ENCODE measurements at places on chromosomes 4 and X.

- DNase-seq = no peak
Measured at GRCh38 chr4:158915683-158916241, 146.9 kb downstream of the FNIP2 start.

DNA sequence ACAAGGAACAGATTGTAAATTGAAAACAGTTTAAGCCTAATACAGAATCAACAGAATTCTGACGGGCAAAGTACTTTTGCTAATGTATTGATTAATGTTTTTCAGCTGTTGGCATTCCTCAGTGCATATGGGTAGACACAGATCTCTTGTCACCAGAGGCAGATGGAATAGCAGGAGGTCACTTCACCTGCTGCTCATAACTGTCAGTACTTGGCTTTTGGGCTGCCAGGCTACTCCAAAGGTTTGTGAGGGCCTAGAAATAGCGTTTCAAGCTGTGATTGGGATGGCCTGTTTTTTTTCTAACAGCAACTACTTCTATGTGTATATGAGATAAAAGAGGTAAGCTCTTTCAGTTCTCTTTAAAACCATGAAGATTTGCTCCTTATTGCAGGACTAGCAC, 307.5 kb upstream of the ANXA10 start:
- DNase-seq = no peak

DNA sequence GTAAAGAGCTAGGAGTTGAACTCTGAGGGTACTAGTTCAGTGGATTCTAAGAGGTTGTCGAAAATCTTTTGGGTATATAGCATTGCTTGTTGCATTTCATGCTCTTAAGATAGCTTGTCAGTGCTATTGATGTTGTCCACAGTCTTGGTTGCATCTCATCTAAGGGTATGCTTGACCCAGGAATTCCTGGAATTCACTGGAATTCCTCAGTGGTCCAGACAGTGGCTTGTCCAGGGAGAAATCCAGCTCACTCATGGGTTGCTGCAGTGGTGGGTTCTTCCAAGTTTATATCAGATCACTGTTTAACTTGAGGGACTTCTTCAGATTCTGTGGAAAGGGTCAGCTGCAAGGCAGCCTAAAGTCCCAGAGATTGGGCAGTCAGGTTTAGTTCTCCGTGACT, 29.8 kb upstream of the SMARCAD1 start:
- DNase-seq = no peak

DNA sequence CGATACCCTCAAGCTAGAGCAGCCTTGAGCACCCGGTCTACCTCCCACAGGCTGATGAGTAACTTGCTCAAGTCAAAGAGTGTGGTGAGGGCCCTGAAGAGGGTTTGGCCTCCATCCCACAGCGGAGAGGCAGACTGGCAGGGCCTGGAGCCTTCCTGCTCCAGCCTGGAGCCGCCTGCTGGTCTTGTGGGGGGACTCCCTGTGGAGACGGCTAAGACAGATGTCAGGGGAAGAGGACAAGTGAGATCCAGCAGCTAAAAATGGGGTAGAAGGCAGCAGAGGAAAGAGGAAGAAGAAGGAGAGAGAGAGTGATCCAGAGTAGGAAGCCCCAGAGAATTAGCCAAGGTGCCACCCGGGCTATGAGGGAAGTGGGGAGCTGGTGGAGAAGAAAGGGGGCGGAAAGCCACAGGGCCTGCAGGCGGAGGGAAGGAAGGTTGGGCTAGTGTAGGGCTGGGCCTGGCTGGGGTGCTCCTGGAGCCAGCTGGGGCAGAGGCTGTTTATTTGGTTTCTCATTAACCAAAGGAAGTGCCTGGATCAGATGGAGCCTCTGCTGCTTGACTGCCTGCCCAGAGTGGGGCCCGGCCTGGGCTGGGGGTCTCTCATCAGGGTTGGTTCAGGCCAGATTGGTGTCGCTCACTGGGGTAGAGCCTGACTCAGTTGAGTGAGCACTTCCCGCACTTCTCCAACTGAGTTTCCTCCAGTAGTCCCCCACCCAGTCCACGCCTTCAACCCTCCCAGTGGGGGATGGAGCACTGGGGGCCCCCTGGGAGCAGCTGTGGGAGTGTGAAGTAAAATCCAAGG, 14.2 kb downstream of the EFNB1 start:
- no peak for DNase-seq

DNA sequence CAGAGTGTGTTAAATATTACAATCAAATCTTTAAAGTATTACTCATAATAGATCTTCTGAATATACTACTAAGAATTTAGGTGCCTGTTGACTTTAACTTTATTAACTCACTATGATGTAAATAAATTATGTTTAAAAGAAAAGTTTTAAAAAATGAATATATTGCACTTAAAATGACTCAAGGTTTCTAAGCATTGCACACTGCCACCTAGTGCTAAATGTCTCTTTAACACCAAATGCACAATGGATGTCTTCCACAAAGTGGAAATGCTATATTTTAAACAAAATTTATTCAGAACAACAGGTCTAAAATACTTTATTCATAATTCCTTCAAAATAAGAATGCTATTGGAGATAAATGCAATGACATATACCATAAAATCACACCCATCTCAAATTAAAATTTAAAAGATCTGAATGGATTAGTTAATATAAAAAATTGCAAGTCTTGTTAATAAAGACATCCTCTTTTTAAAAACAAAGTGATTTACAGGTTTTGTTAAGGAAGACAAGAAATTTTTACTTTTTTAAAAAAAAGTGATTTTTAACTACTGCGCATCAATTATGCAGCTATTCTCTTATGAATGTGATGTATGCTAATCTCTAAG, 5.5 kb downstream of the INPP4B start:
- peak; percentile 0 for DNase-seq

- peak; percentile 77 for DNase-seq
Measured at GRCh38 chr4:90536408-90536807, 409.2 kb downstream of the CCSER1 start.

DNA sequence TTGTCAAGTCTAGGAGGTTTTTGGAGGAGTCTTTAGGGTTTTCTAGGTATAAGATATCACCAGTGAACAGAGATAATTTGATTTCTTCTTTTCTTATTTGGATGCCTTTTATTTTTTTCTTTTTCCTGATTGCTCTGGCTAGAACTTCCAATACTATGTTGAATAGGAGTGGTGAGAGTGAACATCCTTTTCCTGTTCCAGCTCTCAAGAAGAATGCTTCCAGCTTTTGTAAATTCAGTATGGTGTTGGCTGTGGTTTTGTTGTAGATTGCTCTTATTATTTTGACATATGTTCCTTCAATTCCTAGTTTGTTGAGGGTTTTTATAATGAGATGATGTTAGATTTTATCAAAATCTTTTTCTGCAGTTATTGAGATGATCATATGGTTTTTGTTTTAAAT, 165.6 kb upstream of the WDFY3 start:
- no peak for DNase-seq

- no peak for DNase-seq
Measured at GRCh38 chr4:15586066-15586465, 69.1 kb downstream of the FBXL5 start.

GRCh38 chr4:136198358-136198757, 1333.9 kb downstream of the PCDH18 start:
- DNase-seq = no peak

DNA sequence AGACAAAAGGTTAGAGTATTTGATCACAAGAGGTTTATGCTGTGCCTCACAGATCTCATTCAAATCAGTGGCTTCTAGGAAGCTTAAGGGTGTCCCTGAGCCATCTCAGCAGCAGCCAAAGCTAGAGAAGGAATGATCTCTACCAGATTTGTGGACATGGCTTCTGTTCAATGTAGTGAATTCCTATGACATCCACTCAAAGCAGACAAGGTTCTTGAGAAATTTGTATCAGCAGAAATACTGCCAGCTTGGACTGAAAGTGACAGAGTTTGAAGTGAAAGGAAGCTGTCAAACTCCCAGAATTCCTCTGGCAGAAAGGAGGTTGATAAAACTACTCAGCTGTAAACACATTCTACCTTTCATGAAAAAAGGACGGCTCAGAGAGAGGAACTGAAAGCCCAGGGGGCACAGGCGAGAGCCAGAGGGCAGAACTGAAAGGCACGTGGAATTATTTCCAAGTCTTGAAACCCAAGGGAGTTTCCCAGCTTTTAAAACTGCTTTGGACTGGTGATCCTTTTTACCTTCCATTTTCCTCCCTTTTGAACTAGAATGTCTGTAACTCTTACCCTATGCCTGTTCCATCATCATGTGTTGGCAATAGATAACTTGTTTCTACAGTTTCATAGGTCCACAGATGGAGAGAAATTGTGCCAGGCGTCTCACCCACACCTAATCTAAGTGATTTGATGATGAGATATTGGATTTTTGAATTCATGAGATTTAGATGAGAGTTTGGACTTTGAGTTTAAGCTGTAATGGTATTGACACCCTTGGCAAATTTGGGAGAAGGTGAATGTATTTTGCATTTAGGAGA, 14.5 kb upstream of the MED14 start:
- no peak for DNase-seq

GRCh38 chrX:117992192-117992723, 124.4 kb downstream of the KLHL13 start:
- DNase-seq = no peak

- DNase-seq = no peak
Measured at GRCh38 chr4:24568425-24568824, 15.9 kb downstream of the DHX15 start.

- DNase-seq = no peak
Measured at GRCh38 chr4:126784966-126785580, 847.7 kb upstream of the INTU start.

All from NCI-H1105 (cell line).